ENCODE measurements at places on chromosomes 2 and 18.

DNA sequence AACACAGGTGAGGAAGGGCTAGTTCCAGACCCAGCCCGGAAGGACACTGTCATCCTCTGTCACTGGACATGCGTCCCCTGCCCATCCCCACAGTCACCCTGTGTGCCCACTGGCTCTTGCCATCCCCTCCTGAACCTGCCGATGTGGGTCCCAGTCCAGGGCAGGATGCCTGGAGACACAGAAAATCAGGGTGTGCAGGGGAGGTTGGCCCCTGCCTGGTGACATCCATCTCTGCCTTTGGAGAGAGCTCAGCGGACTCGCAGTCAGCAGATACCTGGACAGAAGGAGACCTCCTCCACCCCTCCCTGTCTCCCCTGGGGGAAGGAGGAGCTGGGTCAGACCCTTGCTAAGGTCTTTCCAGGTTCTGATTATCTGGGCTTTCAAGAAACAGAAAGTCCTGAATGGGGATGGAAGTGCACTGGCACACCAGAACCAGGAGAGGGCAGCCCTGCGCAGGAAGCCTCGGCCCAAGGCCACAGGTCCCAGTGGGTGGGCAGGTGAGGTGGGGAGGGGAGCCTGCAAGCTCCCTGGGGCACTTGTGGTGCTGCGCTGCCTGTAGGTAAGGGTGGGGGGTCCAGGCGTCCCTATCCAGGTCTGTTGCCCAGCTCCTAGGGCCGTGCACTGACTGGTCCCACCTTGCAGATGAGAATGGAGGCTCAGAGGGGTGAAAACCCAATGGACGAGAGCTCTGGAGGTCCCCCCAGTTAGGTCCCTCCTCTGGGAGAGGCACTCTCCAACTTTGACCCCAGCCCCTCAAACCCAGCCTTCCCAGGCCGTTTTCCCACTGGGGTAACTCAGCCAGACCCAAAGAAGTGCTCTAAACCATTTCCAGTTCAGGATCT lies 9.7 kb upstream of the OTOS start:
- no peak for DNase-seq

GRCh38 chr2:30310955-30311354 lies 79.6 kb downstream of the LBH start:
- no peak for DNase-seq

DNA sequence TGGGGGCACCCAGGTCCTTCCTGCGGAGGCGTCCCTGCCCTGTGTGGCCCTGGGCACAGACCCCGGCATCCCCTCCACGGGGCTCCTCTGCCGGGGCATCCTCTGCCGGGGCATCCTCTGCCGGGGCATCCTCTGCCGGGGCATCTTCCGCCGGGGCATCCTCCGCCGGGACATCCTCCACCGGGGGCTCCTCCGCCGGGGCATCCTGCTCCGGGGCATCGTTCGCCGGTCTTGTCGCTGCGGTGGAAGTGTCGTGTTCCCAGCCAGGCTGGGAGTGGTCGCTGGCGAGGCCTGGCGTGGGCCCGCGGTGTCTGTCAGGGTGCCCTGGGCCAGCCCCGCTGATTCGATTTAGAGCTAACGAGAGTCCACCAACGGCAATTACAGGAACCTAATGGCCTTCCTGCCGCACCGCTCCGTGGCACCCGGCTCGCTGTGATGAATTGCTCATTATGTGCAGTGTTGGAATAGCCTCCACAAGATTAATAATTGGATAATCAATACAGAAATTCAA lies 115.1 kb downstream of the NFATC1 start:
- DNase-seq: no peak

- DNase-seq: no peak
Measured at GRCh38 chr2:84388133-84388532, 70.9 kb downstream of the SUCLG1 start.

DNA sequence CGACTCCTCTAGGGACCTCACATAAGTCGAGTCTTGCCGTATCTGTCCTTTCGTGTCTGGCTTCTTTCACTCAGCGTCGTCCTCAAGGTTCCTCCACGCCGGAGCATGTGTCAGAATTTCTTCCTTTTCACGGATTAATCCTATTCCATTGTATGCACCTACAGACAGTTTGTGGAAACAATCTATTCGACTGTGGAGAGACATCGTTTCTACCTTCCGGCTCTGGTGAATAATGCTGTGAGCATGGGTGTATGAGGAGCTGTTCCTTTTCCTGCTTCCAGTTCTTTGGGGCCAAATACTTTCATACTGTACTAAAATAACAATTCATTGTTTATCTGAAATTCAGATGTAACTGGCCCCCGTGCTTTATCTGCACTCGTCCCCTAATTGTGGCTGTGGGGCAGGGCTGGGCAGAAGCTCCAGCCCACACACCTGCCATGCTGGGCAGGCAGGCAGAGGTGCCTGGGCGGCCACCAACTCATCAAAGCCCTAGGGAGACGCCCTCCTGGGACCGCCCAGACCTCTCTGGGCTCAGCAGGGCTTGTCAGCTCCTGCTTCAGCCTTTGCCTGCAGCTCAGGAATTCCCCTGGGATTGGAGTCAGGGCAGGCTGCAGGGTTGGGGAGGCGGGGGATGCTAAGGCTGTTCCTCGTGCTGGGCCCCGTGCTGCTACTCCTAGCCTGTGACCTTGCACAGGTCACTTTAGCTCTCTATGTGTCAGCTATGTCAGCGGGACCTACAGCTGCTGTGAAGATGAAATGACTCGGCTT lies 14.5 kb downstream of the GPC1 start:
- no peak for DNase-seq

- DNase-seq: no peak
Measured at GRCh38 chr2:88144914-88145497, 17.1 kb upstream of the FABP1 start.

DNA sequence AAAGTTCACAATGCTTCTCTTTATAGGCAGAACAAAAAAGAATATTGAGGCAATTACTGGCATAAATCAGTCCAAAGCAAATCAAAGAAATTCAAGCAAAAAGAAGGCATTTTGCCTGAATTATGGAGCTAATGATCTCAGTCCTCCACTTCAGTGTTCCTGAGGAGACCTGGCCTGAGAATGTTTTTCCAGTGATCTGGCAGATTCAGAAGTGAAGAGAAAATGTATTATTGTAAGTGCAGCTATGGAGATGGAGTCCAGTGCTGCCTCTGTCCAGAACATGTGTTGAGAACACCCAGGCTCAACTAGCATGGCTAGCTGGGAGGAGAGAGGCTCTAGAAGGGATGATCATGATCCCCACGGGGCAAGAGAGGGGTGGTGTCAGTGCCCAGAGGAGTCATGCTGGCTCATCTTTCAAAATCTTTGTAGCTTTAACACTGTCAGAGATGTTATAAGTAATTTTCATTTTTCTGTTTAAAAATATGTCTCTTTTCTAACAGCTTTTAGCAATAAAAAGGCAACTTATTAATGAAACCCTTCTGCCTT lies 367.0 kb upstream of the RAB12 start:
- no peak for DNase-seq

- no peak for DNase-seq
Measured at GRCh38 chr2:203670939-203671338, 35.5 kb upstream of the CD28 start.

- DNase-seq: no peak
Measured at GRCh38 chr2:3603536-3604206, 8.8 kb downstream of the COLEC11 start.

- no peak for DNase-seq
Measured at GRCh38 chr2:216405588-216405987, 6.7 kb upstream of the SMARCAL1 start.

DNA sequence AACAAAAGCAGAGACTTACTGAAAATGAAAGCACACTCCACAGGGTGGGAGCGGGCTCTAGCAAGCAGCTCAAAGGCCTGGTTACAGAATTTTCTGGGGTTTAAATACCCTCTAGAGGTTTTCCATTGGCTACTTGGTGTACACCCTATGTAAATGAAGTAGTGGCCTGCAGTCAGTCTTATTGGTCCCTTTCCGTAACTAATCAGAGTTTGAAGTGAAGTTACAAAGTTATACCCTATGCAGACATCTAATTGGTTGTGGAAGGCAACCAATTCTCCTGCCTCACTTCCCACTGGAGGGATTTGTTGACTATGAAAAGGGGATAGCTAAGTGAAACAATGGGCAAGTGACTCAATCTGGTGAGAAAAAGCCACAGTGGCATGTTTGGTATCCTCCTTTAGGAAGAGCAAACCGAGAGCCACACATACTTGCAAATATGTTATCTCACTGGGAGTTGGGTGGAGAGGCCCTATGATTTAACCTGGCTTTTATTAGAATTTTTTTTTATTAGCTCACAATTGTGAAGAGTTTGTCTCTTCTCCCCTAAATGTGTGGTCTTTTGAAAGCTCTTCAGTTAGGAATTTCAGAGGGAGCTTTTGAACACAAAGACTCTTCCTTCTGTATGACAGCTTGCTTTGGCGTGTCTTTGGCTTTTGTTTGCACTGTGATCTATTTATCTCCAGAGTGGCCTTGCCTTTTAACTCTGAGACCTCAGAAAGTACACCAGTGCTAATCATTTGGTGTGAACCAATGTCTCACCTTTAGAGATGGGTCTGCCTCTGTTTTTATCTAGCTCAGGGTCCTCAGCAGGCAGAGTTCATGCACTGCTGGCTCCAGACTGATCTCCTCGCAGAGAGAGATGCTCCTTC lies 69.6 kb downstream of the MAP4K4 start:
- no peak for DNase-seq

DNA sequence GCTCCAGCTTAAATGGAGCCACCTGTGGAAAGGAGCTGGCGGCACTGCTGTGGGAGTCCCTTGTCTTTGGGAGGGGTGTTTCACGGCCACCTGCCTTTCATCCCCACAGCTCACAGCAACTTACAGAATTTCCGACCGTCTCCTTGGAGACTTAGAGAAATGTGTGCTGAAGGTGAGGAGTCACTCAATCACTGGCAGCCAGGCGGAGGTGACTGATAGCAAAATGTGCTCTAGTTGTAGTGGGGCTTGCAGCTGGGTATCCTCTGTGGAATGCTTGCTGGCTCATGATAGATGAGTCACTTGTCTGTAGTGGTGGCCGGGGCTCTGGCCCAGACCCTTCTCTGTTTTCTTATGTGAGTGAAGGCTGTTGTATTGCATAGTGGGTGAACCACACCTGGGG lies 110.7 kb downstream of the SH3RF3 start:
- no peak for DNase-seq

DNA sequence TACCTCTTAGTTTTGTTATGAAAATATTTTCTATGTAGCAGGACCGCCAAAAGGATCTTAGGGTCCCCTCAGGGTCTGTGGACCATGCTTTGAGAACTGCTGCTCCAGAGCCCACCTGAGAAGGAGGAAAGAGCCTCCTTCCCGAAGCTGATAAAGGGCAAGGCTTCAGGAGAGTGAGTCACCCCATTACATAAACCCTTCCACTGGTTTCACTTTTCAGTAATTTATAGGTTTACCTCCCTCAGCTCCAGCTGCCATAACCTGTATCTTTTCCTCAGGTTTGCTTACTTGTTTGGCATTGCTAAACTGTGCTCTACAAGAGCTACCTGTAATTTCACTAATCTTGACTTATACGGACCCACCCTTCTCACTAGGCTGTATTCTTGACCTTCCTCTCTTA lies 6.6 kb downstream of the TTLL4 start:
- DNase-seq: no peak

GRCh38 chr2:46385786-46386577 lies 88.8 kb downstream of the EPAS1 start:
- DNase-seq: no peak

DNA sequence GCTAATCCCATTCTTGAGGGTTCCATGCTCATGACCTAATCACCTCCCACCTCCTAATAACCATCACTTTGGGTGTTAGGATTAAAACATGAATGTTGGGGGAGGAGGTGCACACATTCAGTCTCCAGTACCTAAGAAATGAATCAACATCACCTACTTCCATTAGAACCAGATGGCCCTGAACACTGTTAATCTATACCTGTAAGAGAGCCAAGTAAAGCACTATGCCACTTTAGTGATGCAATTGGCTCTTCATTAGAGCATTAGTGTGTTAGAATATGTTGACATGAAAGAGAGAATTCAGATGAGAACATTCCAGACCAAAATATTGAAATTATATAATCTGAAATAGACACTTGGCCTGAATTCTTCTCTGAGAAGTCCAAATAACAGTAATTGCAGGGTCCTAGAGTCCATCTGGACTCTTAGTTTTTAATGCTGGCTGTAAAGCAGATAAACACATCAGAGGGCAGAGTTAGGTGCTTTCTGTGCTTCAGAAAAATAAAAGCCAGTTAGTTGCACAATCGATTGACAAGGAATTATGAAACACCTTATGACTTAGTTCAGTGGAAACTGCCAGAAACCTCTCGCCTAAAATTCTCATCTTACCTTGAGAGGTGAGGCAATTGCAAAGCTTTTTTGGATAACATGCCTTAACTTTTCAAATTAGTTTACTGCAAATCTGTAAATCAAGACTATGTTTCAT lies 923.7 kb downstream of the SLC4A3 start:
- peak; percentile 52 for DNase-seq

DNA sequence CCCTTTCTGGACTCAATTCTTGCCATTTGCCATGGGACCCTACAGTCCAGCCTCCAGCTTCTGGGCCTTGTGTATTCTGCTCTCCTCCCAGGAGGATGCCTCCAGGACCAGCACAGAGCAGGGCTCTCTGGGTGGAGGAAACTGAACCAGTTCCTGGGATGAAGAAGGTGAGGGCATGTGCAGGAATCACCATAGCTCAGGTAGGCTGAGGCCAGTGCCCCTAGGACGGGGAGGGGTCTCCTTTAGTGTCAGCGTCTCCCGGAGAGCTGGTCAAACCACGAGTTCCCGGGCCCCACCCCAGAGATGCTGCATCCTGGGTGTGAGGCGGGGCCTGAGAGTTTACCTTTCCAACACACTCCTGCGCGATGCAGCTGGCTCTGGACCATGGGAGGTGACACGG lies 5.8 kb upstream of the PRELID3A start:
- no peak for DNase-seq

DNA sequence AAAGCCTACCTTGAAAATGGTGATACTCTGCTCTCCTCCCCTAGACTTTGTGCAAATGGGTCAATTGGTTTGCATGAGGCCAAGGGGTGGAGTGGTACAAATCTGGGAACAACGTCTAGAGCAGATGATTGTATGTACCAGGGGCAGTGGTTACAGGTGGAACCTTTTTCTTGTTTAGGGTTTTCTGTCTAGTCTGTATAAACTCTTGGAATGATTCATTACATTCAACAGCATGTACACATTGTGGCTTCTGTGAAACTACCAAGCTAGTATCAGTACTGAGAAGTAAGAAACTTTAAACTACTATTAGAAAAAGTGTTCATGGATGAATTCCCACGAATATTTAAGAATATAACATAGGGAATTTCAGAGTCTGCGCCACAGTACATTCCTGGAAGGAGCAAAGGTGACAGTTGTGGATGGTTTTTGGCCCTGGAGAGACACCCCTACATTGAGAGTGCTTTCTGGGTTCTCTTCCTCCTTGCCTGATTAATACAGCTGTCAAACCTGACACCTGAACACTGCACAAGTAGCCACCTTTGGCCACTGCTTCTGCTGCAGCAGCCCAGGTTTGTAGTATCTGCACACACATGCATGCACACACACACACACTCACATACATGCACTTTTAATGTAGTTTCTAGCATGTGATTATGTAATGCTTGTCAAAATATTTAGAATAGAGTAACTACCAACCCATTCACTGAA lies 30.0 kb downstream of the CFAP221 start:
- no peak for DNase-seq
